ENCODE measurements at places on chromosomes 11 and 22.
A peak's percentile ranks its signal among the peaks of the same experiment; 100 is the strongest.

DNA sequence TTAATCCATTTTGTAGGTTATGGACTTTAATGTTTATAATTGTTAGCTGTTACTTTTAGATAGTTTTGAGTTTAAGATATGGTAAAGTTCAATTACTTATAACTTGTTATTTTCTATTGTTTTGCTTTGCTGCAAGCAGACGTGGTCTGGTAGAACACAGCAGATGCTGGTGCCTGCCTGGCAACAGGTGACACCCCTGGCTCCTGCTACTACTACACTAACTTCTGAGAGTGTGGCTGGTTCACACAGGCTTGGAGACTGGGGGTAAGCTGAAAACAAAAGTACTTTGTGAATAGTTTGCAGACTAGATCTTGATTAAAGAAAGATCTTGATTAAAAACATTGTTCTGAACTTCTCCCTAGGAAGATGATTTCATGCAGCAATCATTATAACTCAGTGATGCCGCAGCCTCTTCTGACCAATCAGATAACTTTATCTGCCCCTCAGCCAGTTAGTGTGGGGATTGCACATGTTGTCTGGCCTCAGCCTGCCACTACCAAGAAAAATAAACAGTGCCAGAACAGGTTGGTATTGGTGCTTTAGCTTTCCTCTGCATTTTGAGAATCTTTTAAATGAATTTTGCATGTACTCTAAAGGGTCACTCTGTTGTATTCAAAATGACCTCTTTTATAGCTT lies 90.4 kb downstream of the HIPK3 start:
- H3K4me3 ChIP-seq, result no peak overlapping the region
- no peak overlapping the region for H3K27ac ChIP-seq
- H3K36me3 ChIP-seq, result no peaks in the 10 kb centered on the region
- H3K27me3 ChIP-seq, result no peaks in the 10 kb centered on the region

DNA sequence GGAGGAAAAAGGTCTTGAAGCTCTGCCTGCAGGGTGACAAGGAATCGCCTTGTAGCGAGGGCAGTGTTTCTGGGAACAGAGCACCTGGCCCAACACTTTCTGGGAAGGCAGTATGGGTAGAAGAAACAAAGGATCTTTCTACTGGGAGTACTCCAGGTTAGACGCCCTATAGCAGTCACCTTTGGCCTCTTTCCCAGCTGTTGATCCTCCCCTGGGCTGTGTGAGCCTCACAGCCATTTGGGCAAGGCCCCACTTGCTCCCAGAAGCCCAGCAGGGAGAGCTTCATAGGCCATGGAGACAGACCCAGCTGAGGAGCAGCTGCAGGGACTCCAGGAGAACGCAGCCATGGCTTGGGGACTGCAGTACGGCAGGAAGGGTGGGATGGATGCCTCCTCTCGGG lies 1.2 kb downstream of the SLCO2B1 start:
- peak overlapping the region; percentile 13 for H3K4me3 ChIP-seq
- no peaks in the 10 kb centered on the region for H3K27me3 ChIP-seq
- H3K27ac ChIP-seq, result no peak overlapping the region
- no peaks in the 10 kb centered on the region for H3K4me1 ChIP-seq
- no peak for DNase-seq

DNA sequence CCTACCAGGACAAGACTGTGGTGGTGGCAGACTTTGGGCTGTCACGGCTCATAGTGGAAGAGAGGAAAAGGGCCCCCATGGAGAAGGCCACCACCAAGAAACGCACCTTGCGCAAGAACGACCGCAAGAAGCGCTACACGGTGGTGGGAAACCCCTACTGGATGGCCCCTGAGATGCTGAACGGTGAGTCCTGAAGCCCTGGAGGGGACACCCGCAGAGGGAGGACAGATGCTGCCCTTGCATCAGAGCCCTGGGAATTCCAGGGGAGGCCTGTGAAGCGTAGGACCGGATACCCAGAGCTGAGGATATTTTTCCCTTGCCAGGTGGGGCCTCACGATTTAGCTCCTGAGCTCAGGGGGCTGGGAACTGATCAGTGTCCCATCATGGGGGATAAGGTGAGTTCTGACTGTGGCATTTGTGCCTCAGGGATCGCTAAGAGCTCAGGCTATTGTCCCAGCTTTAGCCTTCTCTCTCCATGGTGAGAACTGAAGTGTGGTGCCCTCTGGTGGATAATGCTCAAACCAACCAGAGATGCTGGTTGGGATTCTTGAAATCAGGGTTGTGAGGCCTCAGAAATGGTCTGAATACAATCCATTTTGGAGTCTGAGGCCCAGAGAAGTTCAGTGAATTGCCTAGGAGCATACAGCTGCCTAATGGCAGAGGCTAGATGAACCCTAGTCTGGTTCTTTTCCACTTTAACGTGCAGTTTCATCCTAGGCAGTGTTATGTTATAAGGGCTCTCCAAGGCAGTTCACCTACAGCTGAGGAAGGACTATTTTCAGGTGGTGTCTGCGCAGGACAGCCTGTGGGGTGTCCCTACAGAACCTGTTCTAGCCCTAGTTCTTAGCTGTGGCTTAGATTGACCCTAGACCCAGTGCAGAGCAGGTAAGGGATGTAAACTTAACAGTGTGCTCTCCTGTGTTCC lies 19.5 kb downstream of the PIK3IP1 start:
- no peaks in the 10 kb centered on the region for H3K4me1 ChIP-seq
- H3K4me3 ChIP-seq, result no peak overlapping the region
- DNase-seq, result no peak
- H3K27me3 ChIP-seq, result no peaks in the 10 kb centered on the region

DNA sequence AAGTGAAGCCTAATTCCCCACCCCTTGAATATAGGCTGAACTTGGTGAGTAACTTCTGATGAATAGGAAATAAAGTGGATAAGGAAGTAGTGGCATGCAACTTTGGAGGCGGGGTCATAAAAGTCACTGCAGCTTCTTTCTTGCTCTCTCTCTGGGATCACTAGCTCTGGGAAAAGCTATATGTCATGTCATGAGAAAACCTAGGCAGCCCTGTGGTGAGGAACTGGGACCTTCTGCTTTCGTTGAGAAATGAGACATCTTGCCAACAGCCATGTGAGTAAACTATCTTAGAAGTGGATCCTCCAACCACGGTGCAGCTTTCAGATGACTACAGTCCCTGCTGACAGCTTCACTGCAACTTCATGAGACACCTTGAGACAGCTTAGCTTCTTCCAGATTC lies 15.7 kb downstream of the ZNF214 start:
- H3K36me3 ChIP-seq, result peaks cover 2% of the 10 kb centered on the region
- no peak overlapping the region for H3K27ac ChIP-seq
- no peak for DNase-seq

- no peak for DNase-seq
- no peak overlapping the region for H3K4me3 ChIP-seq
- H3K27me3 ChIP-seq, result no peaks in the 10 kb centered on the region
- no peak overlapping the region for H3K27ac ChIP-seq
- no peaks in the 10 kb centered on the region for H3K36me3 ChIP-seq
Measured at GRCh38 chr11:67663532-67664212, 10.8 kb downstream of the ALDH3B2 start.

DNA sequence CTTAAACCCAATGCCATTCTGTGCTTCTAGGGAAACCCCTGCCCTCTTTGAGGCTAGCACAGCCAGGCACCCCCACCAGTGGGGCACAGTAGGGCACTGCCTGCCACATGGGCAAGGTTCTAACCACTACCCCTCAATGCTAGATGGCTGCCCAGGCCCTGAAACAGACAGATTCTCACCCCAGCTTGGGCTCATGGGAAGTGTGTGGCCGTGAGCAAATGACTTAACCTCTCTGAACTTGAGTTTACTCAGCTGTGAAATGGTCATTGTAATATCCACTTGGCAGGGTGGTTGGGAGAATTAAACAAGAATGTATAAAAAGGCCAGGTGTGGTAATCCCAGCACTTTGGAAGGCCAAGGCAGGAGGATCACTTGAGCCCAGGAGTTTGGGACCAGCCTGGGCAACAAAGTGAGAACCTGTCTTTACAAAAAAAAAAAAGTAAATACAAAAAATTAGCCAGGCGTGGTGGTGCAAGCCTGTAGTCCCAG lies 22.4 kb downstream of the C22orf23 start:
- H3K27ac ChIP-seq, result no peak overlapping the region
- H3K4me1 ChIP-seq, result peaks cover 13% of the 10 kb centered on the region
- DNase-seq, result no peak
- H3K27me3 ChIP-seq, result no peaks in the 10 kb centered on the region

DNA sequence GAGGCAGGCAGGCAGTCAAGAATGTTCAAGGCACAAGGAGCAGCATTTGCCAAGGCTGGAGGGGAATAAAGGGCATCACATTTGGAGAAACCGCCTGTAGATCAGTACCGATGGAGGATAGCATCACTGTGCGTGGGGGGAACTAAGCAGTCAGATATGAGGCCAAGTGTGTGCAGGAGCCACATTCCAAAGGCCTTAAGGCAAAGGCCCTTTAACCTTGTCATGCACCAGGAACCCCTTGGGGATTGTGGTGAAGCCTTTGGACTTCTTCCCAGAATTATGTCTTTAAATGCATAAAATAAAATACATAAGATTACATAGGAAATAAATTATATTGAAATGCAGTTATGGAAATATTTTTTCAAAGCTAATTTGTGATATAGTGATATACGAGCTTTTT lies 532.1 kb downstream of the BUD13 start:
- no peaks in the 10 kb centered on the region for H3K27me3 ChIP-seq
- no peak overlapping the region for H3K27ac ChIP-seq
- H3K4me3 ChIP-seq, result no peak overlapping the region
- H3K4me1 ChIP-seq, result no peaks in the 10 kb centered on the region

DNA sequence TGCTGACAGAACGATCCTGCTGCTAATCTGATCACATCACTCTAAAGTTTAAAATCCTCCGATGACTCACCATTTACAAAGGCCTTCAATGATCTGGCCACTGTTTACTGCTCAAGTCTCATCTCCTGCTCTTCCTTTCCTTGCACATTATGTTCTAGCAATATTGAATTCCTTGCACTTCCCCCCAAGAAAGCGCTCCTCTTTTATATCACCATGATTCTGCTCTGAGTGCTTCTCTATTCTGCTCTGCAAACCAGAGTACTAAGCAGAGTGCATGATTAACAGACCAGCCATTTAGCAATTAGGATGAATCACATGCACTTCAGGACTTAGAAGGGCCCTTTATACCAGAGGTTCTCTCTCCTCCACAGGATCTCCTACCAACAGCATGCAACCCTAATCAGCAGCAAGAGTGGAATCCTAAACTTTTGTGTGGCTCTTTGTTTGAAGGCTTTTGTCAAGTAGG lies 1122.8 kb upstream of the CCDC90B start:
- H3K27ac ChIP-seq, result no peak overlapping the region
- no peaks in the 10 kb centered on the region for H3K4me1 ChIP-seq
- no peak overlapping the region for H3K4me3 ChIP-seq
- H3K27me3 ChIP-seq, result no peaks in the 10 kb centered on the region
- DNase-seq, result no peak

All from breast epithelium (tissue), 4 donors.